ENCODE measurements at places on chromosomes 3 and 15.

GRCh38 chr3:158297940-158298339, 188.1 kb downstream of the RSRC1 start:
- DNase-seq: no peak

- no peak for DNase-seq
Measured at GRCh38 chr3:170560717-170561382, 25.0 kb downstream of the SLC7A14 start.

GRCh38 chr15:48805591-48805990, 5.3 kb downstream of the CEP152 start:
- no peak for DNase-seq

DNA sequence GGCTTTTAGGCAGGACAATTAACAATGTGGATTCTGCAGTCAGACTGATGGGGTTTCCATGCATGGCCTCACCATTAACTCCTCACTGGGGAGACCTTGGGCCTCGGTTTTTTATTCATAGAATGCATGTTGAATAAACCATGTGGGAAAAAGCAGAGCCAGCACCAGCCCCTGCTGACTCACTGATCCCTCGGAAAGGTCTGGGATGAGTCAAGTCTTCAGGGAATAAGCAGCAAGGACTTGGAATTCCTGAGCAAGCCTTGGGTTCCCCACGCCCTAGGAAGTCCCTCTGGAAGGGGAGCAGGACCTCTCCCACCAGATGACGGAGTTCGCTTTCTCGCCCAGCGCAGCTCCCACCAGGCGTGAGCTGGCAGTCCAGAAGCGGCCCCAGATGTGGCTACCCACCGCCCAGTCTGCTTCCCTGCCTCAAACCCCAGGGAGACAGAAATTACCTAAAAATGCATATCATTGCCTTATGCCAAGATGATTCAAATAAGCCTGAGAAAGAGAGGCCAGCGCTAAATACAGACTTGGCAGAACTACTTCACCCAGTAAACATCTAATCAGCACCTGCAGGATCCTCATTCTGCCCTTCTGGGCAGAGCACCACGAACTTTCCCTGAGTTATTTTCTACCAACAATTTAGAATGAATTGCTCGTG, 45.4 kb downstream of the BTD start:
- DNase-seq: no peak

- no peak for DNase-seq
Measured at GRCh38 chr3:190058521-190059241, 62.0 kb downstream of the P3H2 start.

GRCh38 chr3:46669191-46669999, 24.1 kb downstream of the ALS2CL start:
- no peak for DNase-seq

DNA sequence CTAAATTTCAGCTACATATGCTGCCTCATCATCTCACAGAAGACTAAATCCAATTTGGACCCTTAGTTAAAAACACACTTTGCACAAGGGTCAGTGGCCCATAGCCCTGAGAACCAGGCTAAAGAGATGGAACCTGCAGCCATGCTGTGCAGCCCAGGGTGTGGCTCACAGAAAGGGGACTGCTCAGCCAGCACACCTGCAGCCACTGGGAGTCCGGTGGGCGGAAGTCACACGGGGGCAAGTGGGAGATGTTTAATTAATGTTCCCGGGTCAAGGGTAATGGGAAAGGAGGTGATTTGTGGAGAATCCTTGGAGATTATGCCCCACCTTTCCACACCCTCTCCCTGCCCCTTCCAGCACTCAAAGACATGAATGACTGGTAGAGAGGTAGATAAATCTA, 467.4 kb downstream of the EPHB1 start:
- DNase-seq: no peak

- DNase-seq: no peak
Measured at GRCh38 chr15:40357246-40357645, 773 bp upstream of the DISP2 start.

DNA sequence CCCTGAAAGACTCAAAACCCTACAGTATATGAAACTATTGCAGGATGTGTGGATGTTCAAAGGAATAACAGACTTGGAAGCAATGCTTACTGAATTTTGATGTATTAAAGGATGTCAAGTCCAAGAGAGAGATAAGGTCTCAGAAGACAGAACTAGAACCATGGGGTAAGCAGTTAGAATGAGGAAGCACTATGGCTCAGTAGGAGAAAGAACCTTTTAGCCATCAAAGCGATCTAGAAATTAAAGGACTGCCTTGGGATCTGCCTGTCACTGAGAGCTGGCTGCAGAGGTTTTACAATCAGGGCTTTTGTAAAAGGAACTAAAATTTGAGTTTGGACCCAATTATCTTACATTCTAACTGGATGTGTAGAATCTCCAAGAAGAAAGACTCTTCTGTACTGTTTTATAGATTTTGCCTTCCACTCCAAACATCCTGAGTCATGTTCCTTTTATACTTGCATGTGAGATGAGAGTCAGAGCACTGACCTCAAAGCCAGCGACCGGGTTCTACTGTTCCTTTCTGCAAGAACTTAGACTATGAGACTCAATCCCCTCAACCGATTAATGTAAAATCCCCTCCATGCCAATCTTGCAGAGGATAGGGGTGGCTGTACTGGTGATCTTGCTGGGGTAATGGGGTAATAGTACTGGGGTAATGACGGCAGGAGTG, 412.3 kb upstream of the TPRG1 start:
- DNase-seq: no peak

- no peak for DNase-seq
Measured at GRCh38 chr3:140896997-140897396, 44.6 kb upstream of the SLC25A36 start.

- no peak for DNase-seq
Measured at GRCh38 chr3:186471771-186472170, 72.4 kb downstream of the CRYGS start.

GRCh38 chr15:58716027-58716426, 33.5 kb downstream of the ADAM10 start:
- no peak for DNase-seq

GRCh38 chr3:72338942-72339669, 509.1 kb downstream of the SHQ1 start:
- DNase-seq: no peak

- DNase-seq: no peak
Measured at GRCh38 chr3:44355362-44356033, 16.9 kb downstream of the TCAIM start.
